ENCODE measurements at places on chromosomes 1 and 21.

DNA sequence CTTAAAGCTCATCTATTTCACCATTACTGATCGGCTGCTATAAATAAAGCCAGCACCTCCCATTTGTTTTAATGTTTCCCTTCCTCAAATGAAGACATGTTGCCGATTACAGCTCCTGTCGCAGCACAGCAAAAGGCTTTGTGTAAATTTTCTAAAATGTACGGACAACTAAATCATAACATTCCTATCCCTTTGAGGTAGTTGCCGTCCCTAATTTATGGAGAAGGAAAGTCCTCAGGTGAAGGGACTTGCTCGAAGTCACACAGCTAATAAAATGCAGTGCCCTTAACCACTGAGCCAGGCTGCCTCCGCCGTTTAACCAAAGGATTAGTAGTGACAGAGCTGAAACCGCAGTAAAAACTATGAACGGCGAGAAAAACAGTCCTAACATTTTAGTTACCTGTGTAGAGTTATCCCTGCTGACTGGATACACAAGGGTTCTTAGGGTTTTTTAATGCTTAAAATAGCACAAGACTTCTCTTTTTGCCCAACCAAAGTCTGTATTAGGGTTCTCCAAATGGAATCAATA, 871 bp downstream of the PINK1 start:
- peak overlapping the region; percentile 42 for H3K27ac ChIP-seq
- H3K36me3 ChIP-seq = no peaks in the 10 kb centered on the region
- peak; percentile 16 for DNase-seq
- H3K27me3 ChIP-seq = no peaks in the 10 kb centered on the region

DNA sequence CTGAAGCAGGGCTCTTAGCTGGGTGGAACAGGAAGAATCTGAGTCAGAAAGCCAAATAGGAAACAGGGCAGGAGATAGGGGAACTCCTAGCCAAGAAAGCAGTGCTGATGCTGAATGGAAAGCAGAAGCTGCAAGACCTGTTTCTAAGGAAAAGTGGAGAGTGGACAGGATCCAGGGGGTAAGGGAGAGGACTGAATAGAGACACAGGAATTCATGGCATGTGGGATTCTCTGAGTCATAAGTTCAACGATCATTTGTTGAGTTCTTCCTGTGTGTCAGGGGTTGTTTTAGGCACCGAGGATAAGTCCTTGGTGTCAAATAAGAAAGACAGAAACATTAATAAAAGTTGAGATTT, 153.8 kb upstream of the FGGY start:
- H3K36me3 ChIP-seq = no peaks in the 10 kb centered on the region
- no peak overlapping the region for H3K27ac ChIP-seq
- peaks cover 20% of the 10 kb centered on the region for H3K4me1 ChIP-seq

GRCh38 chr1:61353797-61354406, 271.5 kb downstream of the NFIA start:
- H3K27ac ChIP-seq = no peak overlapping the region
- DNase-seq = no peak
- H3K4me1 ChIP-seq = no peaks in the 10 kb centered on the region
- H3K27me3 ChIP-seq = no peaks in the 10 kb centered on the region

DNA sequence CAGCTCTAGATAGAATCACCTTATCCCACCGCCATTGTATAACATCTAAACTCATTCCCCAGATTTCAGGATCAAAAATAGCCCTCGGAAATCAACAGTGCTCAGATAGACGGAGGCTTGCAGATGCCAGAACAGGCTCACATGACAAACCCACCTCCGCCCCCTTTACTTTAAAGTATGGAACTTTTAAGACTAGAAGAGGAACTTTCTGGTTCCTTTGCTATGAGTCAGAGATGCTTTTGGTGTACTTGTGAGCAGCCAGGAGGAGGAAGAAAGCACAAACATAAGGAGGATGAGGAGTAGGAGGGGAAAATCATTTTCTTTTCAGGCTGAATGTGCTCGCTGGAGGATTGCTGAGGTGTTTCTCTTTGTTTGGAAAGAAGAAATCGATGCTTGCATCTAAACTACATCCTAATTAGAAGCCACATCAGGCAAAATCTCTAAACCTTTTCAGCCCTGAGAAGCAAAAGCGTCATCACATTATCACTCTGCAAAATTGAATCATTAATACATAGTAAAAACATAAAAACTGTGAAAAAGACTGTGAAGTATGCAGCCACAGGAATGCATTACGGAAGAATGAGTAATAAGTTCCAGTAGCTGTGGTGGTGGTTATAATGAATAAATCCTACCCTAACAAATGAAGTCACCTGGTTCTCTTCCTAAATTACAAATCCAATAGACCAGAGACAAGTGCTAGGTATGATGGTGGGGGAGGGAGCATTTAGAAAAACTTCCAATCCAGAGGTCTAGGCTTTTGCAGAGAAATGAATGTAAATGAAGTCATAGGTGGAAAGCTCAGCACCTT, 251.3 kb downstream of the KCNH1 start:
- H3K4me3 ChIP-seq = no peak overlapping the region
- peaks cover 11% of the 10 kb centered on the region for H3K27me3 ChIP-seq
- H3K36me3 ChIP-seq = no peaks in the 10 kb centered on the region
- DNase-seq = no peak
- no peaks in the 10 kb centered on the region for H3K4me1 ChIP-seq

DNA sequence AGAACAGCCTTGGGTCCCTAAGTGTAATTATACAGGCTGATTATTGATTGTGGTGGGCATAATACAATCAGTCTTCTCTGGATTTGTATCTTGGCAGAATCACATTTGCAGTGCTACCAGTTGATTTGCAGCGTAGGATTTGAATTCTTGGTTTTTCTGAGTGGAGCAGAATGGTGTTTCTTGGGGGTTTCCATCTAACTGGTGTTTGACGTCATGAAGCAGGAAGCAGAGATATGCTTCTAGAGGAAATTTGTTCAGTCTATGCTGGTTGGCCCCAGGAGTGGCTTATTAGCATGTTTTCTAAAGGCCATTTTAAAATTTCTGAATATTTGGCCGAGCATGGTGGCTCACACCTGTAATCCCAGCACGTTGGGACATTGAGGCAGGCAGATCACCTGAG, 3.4 kb downstream of the CTTNBP2NL start:
- H3K27ac ChIP-seq = no peak overlapping the region
- H3K4me1 ChIP-seq = peaks cover 17% of the 10 kb centered on the region
- no peaks in the 10 kb centered on the region for H3K36me3 ChIP-seq

Measured in activated naive CD8-positive, alpha-beta T cell treated with anti-CD3 and anti-CD28 coated beads for 36 hours (primary cell).